ENCODE measurements at places on chromosomes 1 and 21.
A peak's percentile ranks its signal among the peaks of the same experiment; 100 is the strongest.

DNA sequence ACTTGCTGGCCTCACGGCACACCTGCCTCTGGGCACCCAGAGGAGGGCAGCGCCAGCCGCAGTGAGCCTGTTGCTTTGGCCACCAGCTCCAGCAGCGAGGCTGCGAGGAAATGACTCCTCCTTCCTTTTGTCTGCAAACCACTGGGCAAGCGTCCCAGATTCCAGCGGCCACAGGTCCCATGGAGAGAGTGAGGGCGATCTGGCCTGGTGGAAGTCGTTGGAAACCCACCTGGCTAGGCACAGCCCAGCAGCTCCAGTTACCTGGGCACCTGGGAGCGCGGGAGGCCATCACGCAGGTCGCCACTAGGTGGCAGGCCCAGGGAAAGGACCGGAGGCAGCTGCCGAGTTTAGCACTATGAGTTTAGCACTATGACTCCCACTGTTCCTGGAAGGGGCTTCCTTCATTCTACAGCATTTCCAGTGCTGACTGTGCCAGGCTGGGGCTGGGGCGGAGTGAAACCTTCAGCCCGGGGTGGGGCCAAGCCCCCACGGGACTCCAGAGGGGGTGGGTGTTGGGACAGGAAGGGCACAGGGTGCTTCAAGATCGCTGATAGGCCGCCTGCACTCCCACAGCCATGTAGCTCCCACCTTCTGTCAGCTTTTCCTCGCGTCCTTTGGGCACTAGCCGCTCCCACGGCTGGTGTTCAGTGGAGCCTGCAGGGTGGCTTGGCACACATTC is 1.1 kb upstream of the ESPN start:
- DNase-seq: peak; percentile 65

GRCh38 chr1:43435146-43436145 is 18.3 kb downstream of the HYI start:
- DNase-seq: no peak

DNA sequence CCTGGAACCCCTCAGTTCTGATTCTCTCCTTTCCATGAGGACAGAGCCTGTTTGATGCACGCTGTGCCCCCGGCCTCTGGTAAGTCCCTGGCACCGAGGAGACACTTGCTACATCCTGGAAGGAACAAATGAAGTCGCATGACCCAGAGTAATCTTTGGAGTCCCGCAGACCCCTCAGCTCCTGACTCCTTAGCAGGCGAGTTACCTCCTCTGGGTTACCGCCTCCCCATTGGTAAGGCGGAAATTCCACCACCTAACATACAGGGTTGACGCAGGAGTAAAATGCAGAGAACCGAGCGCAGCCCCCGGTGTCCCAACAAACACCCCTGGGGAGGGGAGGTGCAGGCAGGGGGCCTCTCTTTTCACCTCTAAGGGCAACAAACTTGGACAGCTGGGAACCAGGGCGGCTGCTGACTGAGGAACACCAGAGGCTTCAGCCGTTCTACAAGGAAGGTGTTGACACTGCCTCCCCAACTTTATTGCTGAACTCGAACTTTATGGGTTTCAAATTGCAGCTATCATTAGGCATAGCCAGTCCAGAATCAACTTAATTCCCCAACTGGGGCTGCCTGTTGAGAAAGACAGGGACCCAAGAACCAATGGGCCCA is 115.3 kb upstream of the IFFO2 start:
- no peak for DNase-seq

DNA sequence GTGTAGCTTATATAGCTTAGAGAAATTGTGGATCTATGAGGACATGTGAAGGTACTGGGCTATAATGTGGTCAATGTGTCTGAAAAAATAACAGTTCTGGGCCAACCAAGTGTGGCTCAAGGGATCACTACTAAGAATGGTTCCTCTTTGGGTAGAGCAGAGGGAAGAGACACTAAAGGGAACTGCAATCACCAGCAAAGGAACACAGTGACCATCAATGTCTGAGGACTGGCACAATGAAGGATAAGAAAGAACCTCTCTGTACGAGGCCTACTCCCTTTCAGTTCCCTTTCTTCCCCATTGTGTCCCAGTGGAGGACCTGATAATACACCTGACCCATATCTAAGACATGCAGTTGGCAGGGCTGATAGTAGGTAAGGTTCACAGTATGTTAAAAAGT is 89.9 kb upstream of the JAK1 start:
- DNase-seq: peak; percentile 67

- no peak for DNase-seq
These were observed 7.4 kb downstream of the HCRTR1 start for GRCh38 chr1:31624731-31625514.

DNA sequence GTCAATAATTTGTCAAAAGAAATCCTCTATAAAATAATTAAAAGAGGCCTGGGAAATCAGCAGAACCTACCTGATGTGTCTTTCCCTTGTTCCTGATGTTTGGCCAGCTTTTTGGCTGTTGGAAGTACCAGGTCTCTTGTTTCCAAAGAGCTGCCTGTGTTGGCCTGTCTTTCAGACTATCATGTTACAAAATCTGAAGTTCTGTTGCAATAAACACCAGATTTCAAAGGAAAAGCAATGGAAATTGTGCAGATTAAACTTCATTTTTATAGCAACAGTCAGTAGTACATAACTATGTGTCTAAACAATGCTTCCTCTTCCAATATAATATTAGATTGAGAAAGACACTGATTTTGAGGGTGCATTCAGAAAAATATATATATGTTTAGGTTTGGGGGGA is 647.2 kb upstream of the CXADR start:
- DNase-seq: no peak

DNA sequence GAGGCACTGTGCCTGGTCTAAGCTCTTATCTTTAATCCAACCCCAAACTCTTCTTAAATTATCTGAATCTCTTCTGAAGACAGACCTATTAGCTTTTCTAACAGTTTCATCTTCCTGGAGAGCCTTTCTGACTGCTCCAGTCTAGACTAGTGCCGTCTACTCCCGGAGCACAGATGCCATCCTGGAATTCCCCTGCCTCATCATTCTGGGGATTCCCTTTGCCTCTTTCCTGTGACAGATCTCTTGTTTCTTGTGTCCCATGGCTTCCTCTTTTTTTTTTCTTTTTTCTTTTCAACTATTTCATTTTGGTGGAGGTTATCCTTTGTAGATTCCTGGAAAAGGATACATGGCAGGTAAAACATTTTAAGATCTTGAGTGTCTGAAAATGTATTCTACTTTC is 11.7 kb downstream of the SEMA4A start:
- DNase-seq: no peak

- no peak for DNase-seq
These were observed 65.6 kb upstream of the USP24 start for GRCh38 chr1:55280731-55281130.
